ENCODE measurements at places on chromosomes 4 and X.
A peak's percentile ranks its signal among the peaks of the same experiment; 100 is the strongest.

GRCh38 chrX:2872671-2873277 is 44.0 kb downstream of the GYG2 start:
- DNase-seq = no peak

DNA sequence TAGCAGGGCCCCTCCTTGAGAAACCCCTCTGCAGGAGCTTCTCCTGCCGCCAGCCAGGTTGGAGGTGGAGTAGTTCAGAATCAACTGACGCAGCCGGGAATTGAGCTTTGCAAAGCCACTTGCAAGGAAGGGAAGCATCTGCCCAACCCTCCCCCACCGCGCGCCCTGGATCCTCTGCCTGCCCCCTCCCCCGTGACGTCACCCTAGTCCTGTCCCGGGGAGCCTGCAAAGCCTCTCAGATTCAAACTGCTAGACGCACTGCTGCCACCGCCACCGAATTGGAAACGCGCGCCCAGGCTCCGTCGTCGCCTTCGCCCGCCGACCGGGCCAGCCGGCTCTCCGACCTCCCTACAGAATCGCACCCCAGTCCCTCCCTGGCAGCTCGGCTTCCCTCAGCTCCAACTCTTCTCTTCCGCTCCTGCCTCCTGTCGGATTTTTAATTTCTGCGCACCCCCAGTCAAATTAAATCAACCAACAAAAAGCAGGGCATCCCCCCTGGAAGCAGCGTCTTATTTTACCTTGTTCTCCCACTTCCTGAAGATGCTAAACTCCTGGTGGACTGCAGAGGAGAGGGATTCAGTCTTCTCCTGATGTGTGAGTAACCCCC is 3.8 kb downstream of the SLITRK2 start:
- DNase-seq = no peak

DNA sequence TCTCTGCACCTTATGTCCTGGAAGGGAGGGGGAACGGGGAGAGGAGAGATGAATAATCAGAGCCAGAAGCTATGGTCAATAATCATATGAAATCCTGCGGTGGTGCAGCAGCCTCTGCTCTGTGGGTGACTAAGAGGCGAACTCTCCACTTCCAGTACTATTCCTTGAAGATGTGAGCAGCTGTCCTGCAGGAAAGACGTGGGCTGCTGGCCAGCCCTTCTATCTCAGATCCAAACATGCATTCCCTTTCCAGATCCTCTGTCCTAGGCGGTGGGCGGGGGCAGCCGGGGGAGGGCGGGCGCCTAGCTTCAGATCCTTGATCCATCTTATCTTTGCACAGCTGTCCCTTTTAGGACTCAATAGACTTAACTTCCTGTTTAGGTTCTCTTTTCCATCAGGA is 34.5 kb downstream of the SPINK2 start:
- no peak for DNase-seq

DNA sequence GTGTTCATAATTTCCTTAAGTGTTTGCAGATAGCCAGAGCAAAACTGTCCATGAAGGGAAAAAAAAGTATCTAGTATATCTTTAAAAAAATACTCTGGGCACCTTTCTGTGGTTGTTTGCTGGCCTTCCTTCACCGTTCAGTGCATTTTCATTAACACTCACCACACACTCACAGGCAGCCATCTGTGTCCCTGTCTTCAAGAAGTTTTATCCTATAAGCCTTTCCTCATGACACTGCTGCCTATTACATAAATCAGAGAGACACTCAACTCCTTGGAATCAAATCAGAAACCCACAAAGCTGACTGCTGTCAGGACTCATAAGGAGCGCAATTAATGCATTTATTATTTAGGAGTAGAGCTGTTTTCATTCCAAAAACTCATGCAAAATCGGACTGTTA is 1720.2 kb downstream of the PCDH7 start:
- no peak for DNase-seq

DNA sequence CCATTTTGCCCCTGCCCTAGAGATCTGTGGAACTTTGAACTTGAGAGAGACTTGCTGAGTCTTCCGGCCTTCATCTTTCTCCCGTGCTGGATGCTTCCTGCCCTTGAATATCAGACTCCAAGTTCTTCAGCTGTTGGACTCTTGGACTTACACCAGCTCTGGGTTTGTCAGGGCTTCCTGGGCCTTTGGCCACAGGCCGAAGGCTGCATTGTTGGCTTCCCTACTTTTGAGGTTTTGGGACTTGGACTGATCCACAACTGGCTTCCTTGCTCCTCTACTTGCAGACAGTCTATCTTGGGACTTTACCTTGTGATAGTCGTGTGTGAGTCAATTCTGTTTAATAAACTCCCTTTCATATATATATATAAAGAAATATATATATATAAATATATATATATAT is 1071.0 kb downstream of the ADGRL3 start:
- DNase-seq = no peak

GRCh38 chr4:160283081-160283480 is 1180.2 kb downstream of the RAPGEF2 start:
- DNase-seq = no peak

DNA sequence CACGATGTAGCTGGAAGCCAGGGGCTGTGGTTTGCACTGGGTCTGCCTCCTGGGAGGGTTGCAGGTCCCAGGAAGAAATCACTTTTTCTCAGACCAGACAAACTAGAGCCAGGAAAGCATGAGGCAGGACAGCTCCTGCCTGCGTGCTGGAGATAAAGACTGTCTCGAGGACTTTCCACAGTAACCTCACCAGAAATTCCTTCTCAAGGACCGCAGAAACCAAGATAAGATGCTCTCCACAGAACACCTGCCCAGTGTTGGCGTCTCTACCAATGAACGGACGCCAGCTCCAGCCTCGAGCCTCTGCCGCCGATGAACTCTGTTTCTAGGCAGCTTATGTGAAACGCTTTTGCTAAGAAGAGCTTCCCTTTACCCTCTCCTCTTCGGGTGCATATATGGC is 76.9 kb upstream of the AFAP1 start:
- DNase-seq = no peak

GRCh38 chrX:147850875-147851274 is 60.8 kb upstream of the FMR1 start:
- DNase-seq = no peak

- DNase-seq = no peak
Observed at GRCh38 chr4:101871962-101872676, 81.6 kb downstream of the BANK1 start.

- DNase-seq = no peak
Observed at GRCh38 chr4:188403272-188403671, 264.0 kb downstream of the TRIML1 start.

DNA sequence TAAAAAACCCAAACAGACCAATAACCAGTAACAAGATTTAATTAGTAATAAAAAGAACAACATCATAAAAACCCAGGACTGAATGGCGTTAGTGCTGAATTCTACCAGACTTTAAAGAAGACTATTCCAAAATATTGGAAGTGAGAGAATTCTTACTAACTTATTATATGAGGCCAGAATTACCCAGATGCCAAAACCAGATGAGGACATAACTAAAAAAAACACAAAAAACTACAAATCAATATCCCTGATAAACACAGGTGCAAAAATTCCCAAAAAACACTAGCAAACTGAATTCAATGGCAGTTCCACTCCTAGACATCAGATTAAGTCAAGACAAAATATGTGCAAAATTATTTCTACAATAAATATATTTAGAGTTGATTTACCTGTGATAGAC is 400.1 kb upstream of the PABPC4L start:
- DNase-seq = no peak

DNA sequence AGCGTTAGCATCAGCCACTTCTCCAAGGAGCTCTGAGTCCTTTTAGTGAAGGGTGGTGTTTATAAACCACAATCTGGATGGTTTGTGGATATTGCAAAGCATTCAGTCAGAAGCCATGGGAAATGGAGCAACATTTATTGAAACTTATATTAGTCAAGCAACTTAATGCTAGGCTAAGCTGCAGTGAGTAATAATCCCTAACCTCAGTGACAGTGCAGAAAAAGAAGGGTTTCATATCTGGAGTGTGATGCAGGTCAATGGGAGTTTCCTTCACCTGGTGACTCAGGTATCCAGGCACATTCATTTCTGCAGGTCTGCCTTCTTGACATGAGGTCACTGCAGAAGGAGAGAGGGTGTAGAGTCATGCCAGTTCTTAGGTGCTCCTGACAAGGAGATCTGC is 10.4 kb upstream of the DRD5 start:
- DNase-seq = no peak

DNA sequence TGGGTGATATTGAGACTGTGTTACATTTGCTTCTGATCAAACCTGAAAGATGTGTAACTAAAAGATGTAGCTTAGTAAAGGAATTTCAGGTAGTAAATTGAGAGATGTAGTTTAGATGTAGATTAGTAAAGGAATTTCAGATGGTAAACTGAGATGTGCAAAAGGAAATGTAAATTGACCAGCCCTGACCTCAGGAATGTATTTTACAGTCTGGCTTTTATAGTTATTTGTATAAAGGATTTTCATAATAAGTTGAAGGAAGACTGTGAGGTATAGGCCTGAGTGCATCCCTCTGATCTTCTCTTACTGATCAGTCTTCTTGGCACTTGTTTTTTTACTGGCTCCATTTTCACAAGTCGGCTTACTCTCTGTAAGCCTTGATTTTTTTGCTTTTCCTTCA is 3.2 kb downstream of the KLHL2 start:
- no peak for DNase-seq

GRCh38 chr4:88367826-88368225 is 10.8 kb upstream of the HERC6 start:
- no peak for DNase-seq

DNA sequence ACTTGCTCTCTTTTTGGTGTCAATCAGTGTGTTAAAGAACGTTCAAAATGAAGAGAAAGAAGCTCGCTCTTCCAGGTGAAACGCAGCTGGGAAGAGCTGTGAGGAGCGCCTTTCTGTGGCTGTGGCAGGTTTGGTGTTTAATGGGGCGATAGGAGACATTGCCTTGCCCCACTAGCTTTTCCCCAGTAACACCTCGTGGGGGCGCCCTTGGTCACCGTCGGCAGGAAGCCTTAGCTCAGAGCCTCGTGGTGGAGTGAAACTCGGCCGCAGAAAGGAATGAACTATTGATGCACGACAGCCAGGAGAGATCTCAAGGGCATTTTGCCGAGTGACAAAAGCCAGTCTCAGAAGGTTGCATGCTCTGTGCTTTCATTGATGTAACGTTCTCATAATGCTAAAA is 65.1 kb downstream of the GPR143 start:
- DNase-seq = no peak

GRCh38 chrX:12319003-12319519 is 180.8 kb downstream of the FRMPD4 start:
- DNase-seq = no peak

GRCh38 chr4:168743601-168744000 is 246.7 kb downstream of the PALLD start:
- no peak for DNase-seq

GRCh38 chr4:39898015-39898414 is 79.7 kb downstream of the PDS5A start:
- DNase-seq = no peak

DNA sequence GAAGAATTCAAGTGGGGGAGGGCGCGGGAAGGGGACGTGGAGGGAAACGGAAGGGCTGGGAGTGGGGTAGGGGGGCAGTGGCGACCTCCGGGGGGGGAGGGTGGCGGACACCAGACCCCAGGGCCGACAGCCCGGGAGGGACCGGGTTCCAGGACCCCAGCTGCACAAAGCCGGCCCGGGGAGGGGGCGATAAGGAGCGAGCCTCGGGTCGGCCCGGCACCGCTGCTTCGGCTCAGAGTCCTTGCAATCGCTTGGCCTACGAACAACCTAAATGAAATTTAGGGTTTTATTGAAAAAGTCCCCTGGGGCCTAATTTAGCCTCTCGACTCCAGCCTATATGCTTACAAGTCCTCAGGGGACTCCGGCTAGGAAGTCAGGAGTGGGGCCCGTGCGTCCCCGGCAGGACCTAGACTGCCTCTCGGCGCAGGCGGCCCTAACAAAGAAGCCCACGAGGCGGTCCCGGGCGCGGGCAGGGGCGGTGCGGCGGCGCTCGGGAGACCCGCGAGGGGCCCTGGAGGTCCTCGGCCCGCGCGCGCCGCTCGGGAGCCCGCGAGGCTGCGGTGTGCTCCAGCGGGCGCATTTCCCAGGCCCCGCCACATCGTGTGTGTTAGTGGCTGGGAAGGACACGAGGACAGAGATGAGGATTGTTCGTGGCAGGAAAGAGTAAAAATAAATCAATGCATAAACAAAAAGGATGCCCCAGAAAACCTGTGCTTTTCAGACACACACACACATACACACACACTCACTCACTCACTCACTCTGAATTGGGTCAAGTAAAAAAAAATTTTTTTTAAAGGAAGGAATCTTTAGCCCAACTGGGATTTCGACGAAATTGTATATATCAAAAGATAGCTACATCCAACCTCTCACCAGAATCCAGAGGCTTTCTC is 70.0 kb downstream of the MGST2 start:
- no peak for DNase-seq

DNA sequence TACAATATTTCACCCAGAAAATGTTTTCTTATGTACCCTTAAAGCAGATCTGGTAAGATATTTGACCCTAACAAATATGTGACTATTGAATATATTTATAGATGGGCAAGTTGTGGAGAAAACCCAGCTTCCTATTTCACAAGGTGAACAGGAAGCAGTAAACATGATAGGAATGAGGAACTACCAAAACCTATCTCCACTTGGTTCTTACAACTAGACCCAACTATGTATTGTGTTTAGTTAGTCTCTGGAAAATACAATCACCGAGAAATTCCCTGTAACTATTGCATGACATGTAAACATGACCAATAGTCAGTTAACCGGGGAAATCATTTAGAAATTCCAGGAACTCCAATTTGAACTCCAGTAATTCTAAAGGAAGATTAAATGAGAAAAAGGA is 8.4 kb upstream of the RXFP1 start:
- DNase-seq = no peak

GRCh38 chr4:22987870-22988269 is 295.1 kb downstream of the GBA3 start:
- no peak for DNase-seq

- no peak for DNase-seq
Observed at GRCh38 chr4:90246816-90247215, 119.6 kb downstream of the CCSER1 start.

GRCh38 chr4:115361781-115362180 is 248.4 kb upstream of the NDST4 start:
- DNase-seq = no peak

DNA sequence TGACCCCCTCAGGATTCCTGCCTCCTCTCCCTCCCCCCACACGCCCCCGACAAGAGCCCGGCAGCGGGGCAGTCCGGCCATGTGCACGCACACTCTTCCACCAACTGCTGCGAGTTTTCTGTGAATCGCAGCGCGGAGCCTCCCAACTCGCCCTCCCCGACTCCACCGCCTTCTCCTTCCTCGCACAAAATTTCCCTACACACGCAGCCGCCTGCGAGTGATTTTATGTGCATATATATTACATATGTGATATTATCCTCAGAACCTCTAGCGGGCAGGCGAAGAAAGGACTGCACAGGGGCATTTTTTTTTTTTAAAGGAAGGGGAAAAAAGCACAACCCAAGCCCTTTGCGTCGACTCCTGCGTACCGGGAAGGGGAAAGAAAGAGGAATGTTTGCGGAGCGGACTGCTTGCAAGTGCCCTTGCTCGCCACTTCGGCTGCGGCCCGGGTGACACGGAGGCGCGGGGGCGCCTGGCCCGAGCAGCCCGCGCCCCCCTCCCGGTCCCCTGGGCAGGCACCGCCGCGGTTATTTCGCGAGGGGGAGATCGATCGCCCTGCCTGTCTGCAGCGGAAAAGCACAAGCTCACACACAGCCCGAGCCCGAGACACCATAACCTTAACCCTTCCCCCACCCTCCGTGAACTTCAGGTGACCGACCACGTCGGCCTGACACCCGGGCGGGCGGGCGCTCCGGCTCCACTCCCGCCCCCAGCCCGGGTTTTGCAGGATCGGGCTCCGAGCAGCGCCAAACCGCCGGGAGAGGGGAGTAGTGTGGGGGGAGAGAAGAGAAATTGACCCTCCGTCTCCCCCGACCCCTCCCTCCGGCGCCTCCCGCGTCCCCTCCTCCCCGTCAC is 2.3 kb downstream of the ZNF827 start:
- DNase-seq = peak; percentile 61
